Stimulated activated naive CD8-positive, alpha-beta T cell treated with anti-CD3 and anti-CD28 coated beads, Interleukin-15, Interleukin-2, amounts not matched to agents 100 U/mL and 50 U/mL, for 24 hours (primary cell): ENCODE measurements at places on chromosomes 4 and X.

DNA sequence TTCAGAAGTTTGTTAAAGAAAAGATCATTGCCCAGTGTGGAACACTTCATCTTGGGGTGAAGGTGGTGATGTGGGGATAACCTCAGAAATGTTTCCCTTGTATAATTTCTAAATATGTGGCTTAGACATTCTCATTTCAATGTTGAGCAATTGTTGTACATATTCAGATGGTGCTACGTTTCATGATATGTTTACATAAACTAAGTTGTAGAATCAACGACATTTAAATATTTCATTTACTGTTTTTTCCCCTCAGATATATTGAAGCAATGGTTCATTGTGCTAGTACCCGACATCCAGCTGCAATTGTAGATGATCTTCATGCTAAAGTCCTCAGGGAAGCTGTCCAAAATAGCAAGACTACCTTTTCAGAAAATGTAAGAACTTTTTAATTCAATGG is 92.6 kb downstream of the BLTP1 start:
- DNase-seq: no peak

- no peak for DNase-seq
Observed at GRCh38 chr4:75391489-75392166, 122.6 kb downstream of the RCHY1 start.

GRCh38 chr4:27881705-27882104 is 1021.1 kb downstream of the STIM2 start:
- DNase-seq: no peak

- DNase-seq: no peak
Observed at GRCh38 chr4:80814266-80814665, 216.2 kb upstream of the BMP3 start.

DNA sequence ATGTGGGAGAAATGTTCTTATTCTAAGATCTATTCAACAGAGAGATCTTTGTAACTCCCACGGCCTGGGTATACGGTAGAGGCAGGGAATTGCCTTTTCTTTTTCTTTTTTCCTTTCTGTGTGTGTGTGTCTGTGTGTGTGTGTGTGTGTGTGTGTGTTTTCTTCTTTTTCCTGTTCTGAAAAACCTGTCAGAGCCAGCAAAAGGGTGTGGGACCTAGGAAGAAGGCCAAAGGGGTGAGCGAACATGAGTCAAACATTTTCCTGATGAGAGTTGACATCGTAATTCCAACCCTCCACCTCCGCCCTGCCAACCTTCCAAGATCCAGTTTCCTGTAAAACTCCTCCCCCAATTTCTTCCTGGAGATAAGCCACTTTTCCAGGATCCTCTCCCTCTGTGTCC is 2.8 kb upstream of the CHIC2 start:
- DNase-seq: no peak

DNA sequence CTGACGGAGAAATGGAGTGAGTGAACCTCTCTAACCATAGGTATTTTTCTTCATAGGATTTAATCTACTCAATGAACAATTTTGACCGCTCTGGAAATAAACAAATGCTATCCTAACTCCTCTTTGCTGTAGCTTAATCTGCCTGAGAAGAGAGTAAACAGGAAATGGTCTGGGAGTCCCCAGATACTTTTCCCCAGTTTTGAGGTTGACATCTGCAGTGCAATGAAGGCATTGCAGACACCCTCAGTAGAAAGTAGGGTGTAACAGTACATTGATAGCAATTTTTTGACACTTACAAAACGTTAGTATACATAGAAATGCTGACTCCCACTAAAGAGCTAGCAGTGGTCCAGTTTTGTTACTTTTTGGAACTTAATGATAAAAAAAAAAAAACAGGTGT is 495.9 kb upstream of the FAM241A start:
- DNase-seq: no peak

GRCh38 chrX:14776901-14777300 is 96.0 kb downstream of the FANCB start:
- no peak for DNase-seq

- no peak for DNase-seq
Observed at GRCh38 chr4:80393970-80394250, 58.4 kb downstream of the CFAP299 start.

DNA sequence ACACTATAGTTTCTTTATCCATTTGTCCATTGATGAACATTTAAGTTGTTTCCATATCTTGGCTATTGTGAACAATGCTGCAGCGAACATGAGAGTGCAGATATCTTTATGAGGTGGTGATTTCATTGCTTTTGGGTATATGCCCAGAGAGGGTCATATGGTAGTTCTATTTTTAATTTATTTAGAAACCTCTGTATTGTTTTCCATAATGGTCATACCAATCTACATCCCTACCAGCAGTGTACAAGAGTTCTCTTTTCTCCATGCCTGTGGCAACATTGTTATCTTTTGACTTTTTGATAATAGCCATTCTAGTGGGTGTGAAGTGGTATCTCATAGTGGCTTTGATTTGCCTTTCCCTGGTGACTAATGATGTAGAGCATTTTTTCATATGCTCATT is 48.8 kb downstream of the EDA start:
- DNase-seq: no peak

- no peak for DNase-seq
Observed at GRCh38 chr4:106266201-106266600, 49.8 kb downstream of the TBCK start.

GRCh38 chr4:148800940-148801339 is 358.7 kb upstream of the NR3C2 start:
- no peak for DNase-seq

GRCh38 chr4:112277220-112277619 is 8.5 kb downstream of the TIFA start:
- DNase-seq: no peak

DNA sequence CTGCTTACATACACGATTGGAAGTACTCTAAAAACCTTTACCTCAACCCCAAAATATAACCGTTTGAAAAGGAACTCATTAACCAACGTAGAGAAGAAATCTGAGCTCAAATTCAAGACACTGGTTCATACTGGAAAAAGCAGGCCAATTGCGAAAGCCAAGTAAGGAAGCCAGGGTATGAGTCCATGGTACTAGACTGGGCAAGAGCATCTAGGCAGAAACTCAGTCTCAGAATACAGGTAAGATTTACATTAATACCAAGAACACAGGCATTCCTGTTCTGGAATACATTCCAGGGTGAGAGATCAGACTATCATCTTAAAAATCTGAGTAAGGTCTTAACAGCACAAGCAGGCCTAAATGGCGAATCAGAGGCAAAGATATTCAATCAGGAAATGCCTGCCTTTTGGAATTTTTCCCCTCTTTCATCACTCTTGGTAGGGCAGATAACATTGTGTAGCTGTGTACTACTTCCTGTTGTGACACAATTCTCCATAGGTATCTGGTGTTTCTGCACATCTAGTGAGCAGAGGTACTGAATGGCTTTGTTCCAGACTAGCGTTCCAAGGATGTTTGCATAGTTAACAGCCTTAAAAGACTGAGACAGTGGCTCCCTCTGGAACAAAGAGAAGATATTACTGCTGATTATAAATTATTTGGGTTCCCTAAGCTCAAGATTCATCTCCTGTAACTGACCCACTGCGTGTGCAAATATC is 311.3 kb downstream of the PCDH19 start:
- no peak for DNase-seq
